ENCODE measurements at places on chromosomes 6 and 20. TPM values are rescaled to one million over a fixed set of nuclear protein-coding genes. Genes with fewer than 3 reads are reported as not detected.
A peak's percentile ranks its signal among the peaks of the same experiment; 100 is the strongest.

- DNase-seq: no peak
Measured at GRCh38 chr20:17896193-17896723, 72.3 kb downstream of the SNX5 start.

- DNase-seq: no peak
Measured at GRCh38 chr6:112038268-112038667, 15.6 kb upstream of the CCN6 start.

DNA sequence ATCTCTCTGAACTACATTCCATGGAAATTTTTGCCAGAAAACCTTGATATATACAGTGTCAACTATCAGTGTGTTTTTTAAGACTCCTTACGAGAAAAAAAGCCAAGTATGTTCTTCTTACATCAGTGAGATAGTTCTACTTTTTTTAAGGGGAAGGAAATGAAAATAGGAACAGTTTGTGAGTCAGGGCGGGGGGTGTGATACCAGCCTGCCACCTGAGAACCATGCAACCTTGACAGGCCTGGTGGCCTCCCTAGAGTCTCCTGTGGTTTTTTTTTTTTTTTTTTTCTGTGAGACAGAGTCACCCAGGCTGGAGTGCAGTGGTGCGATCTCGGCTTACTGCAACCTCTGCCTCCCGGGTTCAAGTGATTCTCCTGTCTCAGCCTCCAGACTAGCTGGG, 96.3 kb upstream of the GCM1 start:
- DNase-seq: no peak

DNA sequence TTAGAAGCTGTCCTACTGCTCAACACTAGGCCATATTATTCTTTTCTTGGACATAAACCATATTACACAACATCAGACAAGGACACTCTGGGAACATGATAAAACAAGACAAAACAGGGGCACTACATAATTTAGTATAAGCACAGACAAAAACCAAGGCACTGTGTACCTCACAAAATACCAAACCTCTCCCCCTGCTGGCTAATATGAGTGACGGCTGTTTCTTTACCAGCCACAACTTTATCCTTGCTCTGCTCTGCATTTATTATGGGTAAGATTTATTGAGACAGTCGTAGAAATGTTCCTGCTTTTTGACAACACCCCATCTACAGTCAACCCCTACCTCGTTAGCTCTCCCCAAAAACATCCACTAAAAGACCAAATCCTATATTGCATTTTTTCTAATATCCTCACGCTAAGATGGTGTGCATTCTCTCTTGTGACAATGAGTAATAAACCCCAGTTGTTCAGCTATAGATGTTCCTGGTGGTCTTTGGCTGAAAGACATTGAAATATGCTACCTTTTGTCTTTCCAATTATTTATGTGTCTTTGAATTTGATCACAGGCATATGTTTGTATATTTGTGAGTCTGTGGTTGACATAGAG, 23.8 kb upstream of the POLR1H start:
- no peak for DNase-seq

GRCh38 chr6:131136021-131136786, 937 bp downstream of the AKAP7 start:
- no peak for DNase-seq

DNA sequence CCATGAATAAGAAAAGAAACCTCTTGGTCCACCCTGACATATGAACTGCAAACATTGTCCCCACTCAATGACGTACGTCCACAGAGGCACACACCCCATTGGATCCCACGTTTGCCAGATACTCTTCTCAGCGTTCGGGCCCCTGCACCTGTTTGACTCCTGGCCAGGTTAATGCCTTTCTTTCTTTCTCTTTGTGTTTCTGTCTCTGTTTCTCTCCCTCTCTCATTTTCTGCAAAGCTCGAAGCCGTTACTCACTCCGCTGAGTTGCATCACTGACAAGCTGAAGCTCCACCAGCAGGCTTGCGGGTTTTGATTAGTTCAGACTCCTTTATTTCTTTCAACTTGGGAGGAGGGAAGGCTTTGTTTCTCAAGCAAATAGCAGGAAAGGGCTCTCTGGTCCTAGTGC, 135.5 kb upstream of the SUPT3H start:
- DNase-seq: no peak

GRCh38 chr6:149127212-149127611, 190.3 kb upstream of the TAB2 start:
- DNase-seq: no peak

GRCh38 chr6:81088145-81088544, 664.3 kb downstream of the TENT5A start:
- DNase-seq: no peak

DNA sequence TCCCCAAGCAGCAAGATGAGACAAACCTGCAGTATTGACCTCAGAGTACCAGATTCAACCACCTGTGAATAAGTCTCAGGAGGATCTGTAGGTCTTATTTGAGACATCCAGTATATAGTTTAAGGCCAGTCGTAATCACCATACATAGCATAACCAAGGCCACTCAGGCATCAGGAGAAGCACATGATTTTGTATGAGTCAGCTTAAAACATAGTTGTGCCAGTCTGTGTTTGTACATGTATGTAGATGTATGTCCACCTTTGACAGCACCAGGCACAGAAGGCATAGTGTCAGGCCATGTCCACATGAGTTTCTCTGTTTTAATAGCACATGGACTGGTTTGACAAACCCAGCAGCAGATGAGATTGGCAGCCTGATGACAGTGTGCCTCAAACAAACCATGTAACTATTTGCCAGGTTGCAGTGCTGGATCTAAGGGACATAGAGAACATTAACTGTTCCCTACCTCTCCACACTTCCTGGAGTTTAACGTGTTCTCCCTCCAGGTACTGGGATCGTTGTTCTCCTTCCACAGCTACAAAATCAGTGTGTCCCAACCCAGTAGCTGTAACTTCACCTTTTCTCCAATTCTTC, 8.6 kb upstream of the ASIP start:
- DNase-seq: no peak

GRCh38 chr20:15930311-15931305, 642.6 kb downstream of the KIF16B start:
- DNase-seq: no peak

DNA sequence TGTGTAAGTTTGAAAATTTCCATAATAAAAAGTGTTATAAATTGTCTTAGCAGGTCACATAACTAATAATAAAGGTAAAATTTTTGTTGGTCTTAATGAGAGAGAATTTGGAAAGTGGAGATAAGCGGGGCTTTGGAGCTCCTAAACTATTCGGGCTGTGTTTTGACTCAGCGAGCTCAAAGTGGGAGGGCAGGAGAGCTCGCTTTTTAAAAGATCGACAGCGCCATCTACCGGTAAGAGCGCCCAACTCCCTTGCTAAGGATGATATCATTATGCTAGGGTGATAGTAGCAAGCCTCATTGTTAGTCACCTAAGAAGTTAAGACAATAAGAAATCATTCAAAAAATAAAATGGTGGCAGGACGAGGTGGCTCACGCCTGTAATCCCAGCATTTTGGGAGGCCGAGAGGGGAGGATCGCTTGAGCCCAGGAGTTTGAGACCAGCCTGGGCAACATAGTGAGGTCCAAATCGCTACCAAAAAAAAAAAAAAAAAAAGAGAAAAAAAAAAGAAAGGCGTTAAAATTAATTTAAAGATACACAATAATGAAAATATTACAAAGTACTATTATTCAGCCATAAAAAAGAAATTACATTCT, 24.8 kb downstream of the C6orf15 start:
- peak; percentile 89 for DNase-seq

DNA sequence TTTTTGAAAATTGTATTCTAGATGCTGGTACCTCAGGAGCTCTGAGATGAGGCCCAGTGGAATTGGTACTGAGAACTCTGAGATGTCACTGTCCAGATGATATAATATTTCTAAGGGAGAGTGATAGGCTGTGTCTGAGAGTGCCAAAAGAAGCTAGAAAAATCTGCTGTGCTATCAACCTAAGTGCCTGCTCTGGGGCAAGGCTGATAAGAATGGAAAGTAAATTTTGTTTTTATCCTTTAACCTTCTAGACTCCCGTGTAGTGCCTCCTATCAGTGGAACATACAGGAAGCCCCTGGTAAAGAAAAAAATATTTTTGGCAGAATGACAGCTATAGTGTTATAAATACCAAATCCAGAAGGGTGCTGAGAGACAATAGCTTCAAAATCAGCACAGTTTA, 348.2 kb downstream of the TFAP2B start:
- DNase-seq: no peak

GRCh38 chr20:50282592-50283241, 92.1 kb downstream of the CEBPB start:
- DNase-seq: no peak

GRCh38 chr6:38432479-38432878, 207.2 kb downstream of the BTBD9 start:
- DNase-seq: no peak

Gene RIMS4
- total RNA-seq: 1.2 TPM

Gene ANKRD6
- total RNA-seq: 6.7 TPM

Gene PTCRA
- total RNA-seq: not detected

Gene FKBP1C
- 0.31 TPM for total RNA-seq

Gene RPP40
- total RNA-seq: 11.7 TPM

Gene MRAP2
- total RNA-seq: 1.6 TPM

Gene SFTA2
- total RNA-seq: not detected

Gene CPNE5
- 0.64 TPM for total RNA-seq

Gene RNF5
- total RNA-seq: 66.1 TPM

Gene CPXM1
- total RNA-seq: 4.3 TPM

Gene SEMG1
- not detected for total RNA-seq
